ENCODE measurements at places on chromosomes 4 and X.

DNA sequence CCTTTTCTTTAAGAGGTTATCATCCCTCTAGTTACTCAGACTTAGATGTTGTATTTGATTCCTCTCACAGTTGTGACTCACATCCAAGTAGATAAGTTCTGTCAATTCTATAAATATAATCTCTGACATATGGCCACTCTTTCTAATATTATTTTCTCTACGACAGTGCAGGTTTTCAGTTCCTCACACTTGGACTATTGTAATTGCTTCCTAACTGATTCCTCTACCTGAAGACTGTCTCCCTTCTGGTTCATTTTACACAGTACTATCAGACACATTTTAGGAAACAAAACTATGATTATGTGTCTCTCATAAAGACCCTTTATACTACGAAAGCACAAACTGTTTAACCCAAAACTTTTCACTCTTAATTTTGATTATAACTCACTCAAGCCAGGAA, 31.3 kb upstream of the GNRHR start:
- DNase-seq = no peak

DNA sequence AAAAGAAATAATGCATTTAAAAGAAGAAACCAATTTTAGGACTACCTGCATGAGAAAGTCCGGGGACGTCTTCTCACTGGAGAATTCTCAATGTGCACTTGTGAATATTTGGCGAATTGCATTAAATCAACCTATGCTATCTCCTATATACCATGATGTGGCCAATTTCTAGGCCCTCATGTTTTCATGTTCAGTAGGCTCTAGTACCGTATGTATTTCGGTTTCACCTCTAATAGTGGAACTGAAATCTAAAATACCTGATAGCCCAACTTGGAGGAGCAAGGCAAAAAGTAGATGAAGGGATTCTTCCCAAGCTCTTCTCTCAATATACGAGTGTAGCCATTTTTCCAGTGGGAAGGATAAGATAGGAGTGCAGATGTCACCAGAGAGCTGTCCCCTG, 11.4 kb upstream of the FGF2 start:
- no peak for DNase-seq

GRCh38 chrX:24448762-24449250, 16.3 kb upstream of the PDK3 start:
- no peak for DNase-seq

DNA sequence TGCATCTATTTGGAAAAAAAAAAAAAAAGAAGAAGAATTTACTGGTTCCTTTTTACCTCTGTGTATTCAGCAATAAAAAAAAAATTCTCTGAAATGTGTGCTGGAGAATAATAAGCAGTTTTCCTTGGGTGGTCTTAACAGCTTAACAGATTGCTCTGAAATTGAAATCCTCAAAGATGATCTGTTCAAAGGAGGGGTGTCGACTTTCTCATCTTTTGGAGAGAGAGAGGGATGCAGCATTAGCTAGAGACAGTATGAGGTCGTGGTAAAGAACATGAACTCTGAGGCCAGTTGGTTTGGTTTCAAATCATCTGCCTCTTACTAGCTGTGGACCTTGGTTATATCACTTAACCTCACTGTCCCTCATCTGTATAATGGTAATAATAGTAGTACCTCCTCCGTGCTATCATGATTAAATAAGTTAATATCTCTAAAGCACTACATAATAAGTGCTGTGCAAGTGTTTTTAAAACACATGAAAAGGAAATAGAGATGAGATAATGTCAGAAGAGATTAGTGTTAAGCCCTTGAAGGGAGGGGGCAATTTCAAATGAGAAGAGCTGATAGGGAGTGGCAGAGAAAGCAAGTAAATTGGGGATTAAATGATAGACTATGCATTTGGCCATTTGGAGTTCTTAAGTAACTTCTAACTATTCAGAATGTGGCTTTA, 109.9 kb upstream of the LIMCH1 start:
- no peak for DNase-seq

DNA sequence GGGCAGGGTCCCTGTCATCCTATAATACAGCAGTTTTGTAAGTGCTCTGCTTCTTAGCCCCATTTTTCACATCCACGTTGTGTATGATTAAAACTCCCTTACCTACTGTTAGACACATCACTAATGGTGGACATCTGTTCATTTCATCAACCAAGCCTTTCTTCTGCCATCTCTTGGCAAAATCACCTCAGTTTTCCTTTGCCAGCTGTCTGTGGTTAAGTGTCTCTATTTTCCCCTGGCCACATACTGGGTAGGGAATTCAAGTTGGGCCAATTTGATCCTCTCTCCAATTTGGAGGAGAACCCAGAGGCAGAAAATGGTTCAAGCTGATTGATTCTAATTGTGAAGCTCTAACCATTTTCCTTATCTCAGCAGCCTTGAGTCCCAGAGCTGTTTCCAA, 436.1 kb downstream of the PCDH7 start:
- DNase-seq = no peak

DNA sequence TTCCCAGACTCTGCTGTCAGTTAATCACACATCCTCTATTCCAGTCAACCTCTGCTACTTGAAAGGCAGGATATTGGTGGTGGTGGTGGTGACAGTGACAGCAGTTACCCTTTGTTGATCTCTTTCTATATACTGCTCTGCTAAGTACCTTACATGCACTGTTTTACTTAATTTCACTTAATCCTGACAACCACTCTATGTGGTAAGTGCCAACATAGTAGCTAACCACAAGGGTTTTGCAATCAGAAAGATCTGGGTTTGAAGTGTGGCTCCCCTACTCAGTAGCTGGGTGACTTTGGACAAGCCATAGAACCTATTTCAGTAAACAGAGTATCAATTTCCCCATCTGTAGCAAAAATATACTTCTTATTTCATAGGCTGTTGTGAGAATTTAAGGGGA, 24.2 kb upstream of the F9 start:
- no peak for DNase-seq

DNA sequence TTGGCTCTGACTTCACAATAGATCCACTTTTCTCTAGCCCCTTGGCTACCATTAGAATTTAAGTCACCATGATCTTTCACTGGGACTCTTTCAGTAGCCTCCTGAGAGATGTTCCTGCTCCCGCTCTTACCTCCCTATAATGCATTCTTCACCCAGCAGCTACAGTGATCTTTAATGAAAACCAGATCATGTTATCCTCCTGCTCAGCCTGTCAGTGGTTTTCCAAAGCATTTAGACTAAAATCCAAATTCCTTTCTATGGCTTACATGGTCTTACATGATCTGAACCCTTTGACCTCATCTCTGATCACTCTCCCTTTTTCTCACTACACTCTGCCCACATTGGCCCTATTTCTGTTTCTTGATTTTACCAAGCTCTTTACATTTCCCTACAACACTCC, 18.3 kb upstream of the RPS6KA3 start:
- DNase-seq = no peak

Measured in osteoblast (primary cell).